ENCODE measurements at places on chromosomes 3 and 15.

GRCh38 chr15:71564217-71564616 lies 246.1 kb upstream of the NR2E3 start:
- DNase-seq: no peak

GRCh38 chr15:64842986-64843561 lies 1.4 kb downstream of the PLEKHO2 start:
- DNase-seq: no peak

DNA sequence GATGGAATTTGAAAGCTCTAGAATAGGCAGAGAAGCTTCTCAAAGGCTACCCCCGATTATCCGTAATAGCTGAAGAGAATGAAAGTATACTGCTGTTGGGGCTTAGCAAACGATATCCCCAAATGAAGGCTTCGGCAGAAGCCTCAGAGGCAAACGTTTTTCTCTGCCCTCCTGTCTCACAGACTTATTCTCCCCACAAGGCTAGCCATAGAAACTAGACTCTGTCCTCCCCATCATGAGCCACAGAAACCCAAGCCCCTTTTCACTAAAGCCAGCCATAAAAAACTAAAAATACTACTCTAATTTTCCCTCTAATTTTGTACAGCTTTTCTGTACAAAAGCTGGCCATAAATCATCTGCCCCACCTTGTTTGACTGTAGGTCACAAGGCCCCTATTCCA lies 413.4 kb upstream of the CFAP20DC start:
- DNase-seq: no peak

GRCh38 chr3:72633121-72633520 lies 215.1 kb downstream of the SHQ1 start:
- DNase-seq: no peak

- no peak for DNase-seq
Observed at GRCh38 chr3:177352424-177352823, 155.1 kb upstream of the TBL1XR1 start.

All from CD4-positive, alpha-beta T cell treated with Interleukin-4 for 4 hours (primary cell).